RPMI7951 (cell line): ENCODE measurements at places on chromosomes 5 and 9.
A peak's percentile ranks its signal among the peaks of the same experiment; 100 is the strongest.

- DNase-seq, result no peak
Observed at GRCh38 chr5:169544264-169544950, 39.2 kb upstream of the SPDL1 start.

DNA sequence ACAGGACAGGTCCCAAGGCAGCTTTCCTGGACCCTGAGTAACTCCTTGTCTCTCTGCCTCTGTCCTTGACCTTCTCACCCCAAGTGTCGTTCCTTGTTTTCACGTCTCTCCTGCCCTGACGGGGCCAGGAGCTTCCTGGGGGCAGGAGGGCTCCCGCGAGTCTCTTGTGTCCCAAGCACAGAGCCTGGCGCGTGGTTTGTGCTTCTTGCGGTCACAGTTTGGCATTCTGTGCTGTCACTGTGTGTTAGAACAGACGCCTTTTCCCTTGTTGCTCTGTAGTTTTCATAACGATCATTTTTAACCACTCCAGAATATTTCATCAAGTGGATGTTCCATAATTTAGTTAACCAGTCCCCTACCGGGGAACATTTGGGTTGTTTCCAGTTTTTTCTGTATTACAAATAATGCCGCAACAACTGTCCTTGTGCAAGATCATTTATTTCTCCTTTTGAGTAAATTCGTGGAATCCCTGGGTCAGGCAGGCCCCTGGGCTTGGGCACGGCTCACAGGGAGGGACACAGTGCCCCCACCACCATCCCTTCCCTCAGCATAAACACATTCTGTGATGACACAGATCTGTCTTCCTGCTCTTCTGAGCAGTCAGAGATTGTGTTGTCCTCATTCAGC lies 71.9 kb downstream of the TSPAN17 start:
- no peak for DNase-seq

- peak; percentile 85 for DNase-seq
Observed at GRCh38 chr9:108270051-108270450, 585.7 kb downstream of the ACTL7B start.

GRCh38 chr5:82073179-82073578 lies 101.4 kb downstream of the ATG10 start:
- no peak for DNase-seq

- DNase-seq, result no peak
Observed at GRCh38 chr5:5671823-5672222, 249.3 kb downstream of the ICE1 start.

GRCh38 chr9:99231711-99232110 lies 9.6 kb downstream of the SEC61B start:
- peak; percentile 15 for DNase-seq

DNA sequence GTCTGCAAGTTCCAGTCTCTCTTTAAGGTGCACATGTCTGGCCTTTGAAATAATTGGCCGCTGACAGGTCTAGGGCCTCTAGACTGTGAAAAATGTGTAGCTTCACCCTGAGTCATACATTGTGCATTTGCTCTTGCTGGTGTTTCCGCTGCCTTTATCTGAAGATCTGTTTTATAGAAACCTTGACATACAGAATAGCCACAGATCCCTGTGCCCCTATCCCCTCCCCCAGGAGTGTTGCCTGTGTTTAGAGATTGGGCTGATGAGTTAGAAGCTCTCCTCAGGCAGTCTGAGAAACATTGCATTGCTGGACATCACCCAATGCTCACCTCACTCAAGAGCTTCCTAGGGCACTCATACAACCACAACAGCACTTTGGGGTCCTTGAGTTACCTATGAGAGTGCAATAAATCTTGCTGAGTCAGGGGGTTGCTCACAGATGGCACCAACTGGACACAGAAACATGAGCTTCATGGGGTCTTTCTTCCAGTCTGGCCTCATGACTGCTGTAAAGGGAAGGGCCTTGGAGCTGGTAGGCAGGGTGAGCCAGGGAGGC lies 3.8 kb upstream of the ZNF782 start:
- DNase-seq, result peak; percentile 78

GRCh38 chr9:78791779-78792178 lies 494.9 kb downstream of the PSAT1 start:
- no peak for DNase-seq

GRCh38 chr5:134103998-134104654 lies 10.4 kb upstream of the TCF7 start:
- DNase-seq, result no peak

- no peak for DNase-seq
Observed at GRCh38 chr5:7565559-7565958, 169.6 kb downstream of the ADCY2 start.

DNA sequence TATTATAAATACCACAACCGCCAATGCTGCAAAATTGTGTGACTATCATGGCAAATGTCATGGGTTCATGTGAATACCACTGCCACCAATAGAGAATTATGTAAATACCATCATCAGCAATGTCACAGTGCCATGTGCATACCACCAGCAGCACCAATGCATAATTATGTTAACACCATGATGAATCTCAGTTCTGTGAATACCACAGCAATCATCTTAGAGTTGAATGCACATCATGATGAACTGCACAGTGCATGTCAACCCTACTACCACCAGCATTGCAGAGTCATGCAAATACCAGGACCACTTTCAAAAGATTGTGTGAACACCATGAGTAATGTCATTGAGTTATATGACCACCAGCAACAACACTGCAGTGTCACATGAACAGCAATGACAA lies 63.2 kb downstream of the SHC3 start:
- DNase-seq, result no peak

DNA sequence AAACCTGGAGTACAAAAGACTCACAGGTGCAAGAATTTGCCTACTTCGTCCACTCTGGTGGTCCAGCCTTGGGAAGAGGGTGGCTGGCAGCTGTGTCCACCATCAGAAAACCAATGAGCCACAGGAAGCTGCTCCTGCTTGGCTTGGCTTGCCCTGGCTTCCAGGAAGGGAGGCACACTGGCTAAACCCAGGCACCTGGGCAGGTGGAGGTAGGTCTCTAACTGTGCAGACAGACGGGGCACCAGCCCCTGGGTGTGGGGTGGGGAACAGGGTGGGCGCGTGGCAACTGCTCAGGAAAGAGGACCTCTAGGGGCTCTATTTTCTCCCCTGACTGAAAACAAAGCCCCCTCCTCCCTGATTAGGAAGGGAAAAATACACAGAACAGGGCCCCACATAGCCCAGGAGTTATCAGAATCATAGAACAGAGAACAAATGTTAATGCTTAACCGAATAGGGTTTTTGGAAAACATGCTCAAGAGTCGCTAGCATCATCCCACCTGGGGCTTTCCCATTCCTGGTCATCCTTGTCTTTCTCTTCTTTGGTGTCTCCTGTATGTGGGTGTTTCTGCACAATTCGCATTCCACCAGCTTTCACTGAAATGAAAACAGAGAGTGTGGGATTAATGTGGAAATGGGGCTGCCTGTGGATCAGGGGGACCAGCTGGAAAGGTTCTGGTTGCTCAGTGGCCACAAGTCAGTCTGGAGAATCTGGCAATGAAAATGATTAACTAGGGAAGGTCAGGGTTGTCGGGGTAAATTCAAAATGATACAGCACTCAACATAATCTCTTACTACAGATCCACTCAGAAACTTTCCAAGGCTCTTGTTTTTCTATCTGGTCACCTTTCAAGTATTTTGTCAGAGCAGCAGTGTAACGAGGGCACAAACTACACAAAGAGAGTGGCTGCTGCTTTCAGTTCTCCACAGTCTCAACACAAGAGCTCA lies 13.1 kb downstream of the DAP start:
- no peak for DNase-seq

DNA sequence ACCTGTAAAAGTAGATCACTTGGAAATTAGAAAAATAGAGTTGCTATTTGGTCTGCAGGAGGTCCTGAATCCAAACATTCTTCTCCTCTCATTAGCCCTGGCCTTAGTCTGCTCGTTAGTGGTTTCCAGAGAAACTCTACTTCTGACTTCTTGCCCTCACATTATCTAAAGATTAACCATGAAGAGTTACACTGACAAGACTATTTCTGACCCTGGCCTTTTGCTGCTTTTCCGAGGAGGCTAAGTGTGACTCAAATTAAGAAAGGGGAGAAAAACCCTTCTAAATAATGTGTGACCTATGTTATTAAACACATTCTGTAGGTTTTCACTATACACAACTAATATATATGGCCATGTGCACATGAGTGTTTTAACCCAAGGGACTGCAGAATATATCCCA lies 302.4 kb downstream of the RAB3C start:
- DNase-seq, result no peak

DNA sequence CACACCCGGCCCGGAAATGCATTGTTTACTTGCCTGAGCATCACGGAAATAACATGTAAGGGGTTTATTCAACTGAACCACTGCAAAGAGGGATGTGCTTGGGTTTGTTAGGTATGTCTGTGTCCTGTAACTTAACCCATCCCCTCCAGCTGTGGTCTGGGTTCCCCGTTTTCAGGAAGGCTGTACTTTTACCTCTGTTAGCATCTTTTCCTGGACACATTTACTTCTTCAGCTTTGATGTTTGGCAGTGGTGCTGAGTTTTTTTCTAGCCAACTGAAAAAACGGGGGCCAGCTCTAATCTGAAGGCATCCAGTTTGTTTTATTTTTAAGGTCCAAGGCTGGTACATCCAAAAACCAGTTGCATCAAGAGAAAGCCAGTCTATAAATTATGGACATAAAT lies 561.8 kb downstream of the BNC2 start:
- no peak for DNase-seq

GRCh38 chr9:128540634-128541360 lies 11.6 kb upstream of the SPTAN1 start:
- DNase-seq, result no peak

GRCh38 chr5:108295578-108296368 lies 86.1 kb downstream of the FBXL17 start:
- DNase-seq, result peak; percentile 2

DNA sequence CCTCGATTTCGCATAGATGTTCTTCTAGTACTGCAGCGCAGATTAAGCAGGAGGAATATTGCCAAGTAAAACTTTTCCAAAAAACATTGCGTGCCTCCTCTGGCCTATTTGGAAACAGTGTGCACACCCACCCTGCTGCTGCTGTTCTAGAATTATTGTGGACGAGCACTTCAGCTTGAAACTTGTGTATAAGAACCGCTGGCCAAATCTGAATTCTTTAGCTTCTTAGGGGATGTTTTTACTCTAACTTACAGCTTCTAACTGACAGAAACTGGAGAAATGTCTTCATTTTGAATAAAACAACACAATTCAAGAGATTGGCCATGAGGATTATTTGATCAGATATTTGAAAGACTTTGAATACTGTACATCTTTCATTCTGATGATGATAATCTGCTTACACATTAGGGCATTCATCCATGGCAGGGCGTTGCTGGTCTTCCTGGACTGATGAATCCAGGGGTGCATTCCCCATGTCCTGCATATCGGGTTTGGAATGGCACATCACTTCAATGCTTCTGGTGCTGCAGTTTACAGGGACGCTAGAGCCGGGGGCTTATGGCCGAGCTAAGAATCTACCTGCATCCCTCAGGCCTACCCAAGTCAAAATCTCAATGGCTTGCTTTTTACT lies 6.5 kb downstream of the ADAMTS16 start:
- no peak for DNase-seq

DNA sequence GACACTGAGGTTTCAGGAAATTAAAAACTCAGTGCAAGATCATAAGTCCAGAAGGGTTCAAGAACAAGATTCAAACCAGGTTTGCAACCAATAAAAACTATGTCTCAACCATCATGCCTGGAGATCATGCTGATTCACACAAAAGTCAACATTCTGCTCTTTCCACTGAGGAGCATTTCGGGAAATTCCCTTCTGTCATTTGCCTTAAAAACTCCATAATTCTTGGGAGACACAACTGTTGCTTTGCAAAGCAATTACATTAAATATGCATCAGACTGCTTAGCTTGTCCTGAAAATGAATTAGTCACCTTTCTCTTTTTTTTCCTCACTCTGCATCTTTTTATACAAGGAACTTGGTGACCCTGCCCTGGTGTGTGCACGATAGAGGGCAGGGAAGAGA lies 275.9 kb upstream of the ZNF462 start:
- DNase-seq, result peak; percentile 51

- no peak for DNase-seq
Observed at GRCh38 chr5:36643162-36643561, 36.8 kb downstream of the SLC1A3 start.

DNA sequence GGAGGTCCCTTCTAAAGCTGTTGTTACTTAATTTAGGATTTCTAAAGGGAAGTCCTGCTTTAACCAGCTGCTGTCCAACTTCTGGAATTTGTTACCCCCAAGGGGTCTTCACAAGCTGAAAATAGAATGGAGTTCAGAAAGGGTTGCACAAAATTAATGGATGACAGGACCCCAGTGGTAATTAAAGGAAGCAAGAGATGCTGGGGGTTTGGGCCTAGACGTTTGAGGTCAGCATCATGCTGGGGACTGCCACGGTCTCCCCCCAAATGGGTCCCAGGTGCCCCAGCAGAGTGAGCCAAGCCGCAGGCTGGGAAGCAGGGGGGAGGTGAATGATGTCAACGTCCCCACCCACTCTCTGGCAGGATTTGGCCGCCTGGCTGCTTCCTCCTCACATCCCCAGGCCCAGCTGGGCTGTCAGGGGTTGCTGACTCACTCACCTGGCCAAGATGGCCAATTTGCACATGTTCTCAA lies 97.5 kb upstream of the ARAP3 start:
- peak; percentile 21 for DNase-seq

- no peak for DNase-seq
Observed at GRCh38 chr5:33526755-33527154, 86.0 kb downstream of the TARS1 start.

GRCh38 chr5:41191249-41191648 lies 22.1 kb downstream of the C6 start:
- no peak for DNase-seq

GRCh38 chr5:9617739-9618504 lies 12.2 kb downstream of the TAS2R1 start:
- no peak for DNase-seq

DNA sequence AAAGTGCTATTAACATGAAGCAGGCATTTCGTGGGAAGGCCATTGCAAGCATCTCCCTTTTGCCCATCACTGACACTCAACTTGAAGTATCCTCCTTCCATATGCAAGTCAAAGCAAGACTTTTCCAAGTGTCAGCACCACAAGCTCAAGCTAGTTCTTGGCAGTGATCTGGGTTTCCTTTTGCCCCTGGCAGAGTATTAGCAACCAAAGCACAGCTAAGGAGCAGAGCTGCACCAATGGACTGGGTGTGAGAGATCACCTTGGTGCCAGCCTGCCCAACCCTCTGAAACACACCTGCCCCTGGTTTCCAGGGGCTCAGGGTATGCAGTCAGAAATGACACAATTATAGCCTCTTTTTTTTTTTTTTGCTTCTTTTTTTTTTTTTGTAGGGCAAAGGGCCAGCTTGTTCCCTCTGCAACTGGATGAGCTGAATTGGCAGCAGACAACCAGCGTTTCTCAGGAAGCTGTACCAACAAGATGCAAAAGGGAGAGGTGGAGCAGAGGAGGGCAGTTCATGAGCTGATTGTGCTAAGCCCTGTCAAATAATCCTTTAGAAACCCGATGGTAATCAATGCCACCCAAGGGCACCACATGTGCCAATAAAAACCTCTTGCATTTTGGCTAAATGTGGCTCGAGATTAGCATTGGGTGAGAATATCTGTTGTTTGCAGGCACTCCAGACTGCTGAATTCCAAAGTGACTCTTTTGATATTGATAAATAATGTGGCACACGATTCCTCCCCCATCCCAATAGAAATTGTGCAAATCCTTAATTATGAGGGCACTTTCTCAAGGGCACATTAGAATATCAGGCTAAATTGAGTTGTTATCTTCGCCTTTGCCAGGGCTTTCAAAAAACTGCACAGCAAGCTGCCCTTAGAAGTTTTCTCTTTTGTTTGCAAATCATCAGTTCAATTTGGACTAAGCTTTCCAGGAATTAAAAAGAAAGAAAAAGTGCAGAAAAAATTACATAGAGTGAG lies 192.4 kb downstream of the GAS1 start:
- no peak for DNase-seq
